Myocyte (in vitro differentiated cells): ENCODE measurements at places on chromosomes 1 and 21.

DNA sequence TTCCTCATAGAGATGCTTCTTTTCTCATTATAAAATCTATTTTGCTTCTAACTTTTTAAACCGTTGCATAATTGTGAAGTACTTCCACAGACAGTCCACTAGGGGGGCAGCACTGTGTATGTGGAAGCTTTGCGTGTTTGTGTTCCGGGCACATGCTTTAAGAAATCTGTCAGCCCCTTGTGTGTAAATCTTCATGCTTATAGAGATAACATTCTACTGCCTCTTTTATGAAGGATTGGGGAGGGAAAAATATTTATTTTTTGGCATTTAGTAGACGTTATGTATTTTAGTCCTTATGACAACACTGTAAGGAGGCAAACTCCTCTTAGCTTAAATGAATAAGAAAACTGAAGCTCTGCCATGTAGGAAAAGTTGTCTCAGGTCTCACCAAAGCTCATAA is 157.3 kb upstream of the PTGFR start:
- peak; percentile 43 for DNase-seq

DNA sequence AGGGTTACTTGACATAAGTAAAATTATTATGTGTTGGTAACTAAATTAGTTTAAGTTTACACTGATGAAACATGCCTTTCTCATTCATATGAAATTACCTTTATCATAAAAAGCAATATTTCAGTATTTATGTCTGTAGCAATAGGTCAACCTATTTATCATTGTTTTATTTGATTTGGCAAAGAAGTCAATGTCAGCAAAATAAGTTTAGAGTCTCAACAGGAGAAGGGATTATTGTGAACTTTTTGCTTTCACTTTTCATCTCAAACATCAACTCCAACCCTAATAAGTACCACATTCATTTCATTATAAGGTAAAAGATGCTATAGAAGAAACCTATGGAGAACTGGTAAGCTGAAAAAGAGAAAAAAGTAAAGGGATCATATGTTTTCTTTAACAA is 1015.4 kb upstream of the ADGRL4 start:
- no peak for DNase-seq

DNA sequence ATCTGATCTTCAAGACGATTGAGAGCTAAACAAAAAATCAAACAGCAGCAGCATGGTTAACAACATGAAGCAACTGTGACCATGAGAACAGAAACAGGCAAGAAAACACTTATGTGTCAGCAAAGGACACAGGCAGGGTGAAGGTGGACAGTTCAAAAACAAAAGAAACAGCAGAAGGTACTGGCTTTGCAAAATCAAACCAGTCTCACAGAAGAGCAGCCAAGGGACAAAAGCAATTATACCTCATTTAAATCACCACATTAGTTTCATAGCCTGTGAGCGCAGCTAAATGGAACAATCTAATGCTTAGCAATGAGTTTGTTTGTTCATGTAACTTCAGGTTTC is 59.1 kb downstream of the CAPN2 start:
- DNase-seq: no peak

GRCh38 chr21:35142036-35142815 is 93.1 kb upstream of the RUNX1 start:
- no peak for DNase-seq

DNA sequence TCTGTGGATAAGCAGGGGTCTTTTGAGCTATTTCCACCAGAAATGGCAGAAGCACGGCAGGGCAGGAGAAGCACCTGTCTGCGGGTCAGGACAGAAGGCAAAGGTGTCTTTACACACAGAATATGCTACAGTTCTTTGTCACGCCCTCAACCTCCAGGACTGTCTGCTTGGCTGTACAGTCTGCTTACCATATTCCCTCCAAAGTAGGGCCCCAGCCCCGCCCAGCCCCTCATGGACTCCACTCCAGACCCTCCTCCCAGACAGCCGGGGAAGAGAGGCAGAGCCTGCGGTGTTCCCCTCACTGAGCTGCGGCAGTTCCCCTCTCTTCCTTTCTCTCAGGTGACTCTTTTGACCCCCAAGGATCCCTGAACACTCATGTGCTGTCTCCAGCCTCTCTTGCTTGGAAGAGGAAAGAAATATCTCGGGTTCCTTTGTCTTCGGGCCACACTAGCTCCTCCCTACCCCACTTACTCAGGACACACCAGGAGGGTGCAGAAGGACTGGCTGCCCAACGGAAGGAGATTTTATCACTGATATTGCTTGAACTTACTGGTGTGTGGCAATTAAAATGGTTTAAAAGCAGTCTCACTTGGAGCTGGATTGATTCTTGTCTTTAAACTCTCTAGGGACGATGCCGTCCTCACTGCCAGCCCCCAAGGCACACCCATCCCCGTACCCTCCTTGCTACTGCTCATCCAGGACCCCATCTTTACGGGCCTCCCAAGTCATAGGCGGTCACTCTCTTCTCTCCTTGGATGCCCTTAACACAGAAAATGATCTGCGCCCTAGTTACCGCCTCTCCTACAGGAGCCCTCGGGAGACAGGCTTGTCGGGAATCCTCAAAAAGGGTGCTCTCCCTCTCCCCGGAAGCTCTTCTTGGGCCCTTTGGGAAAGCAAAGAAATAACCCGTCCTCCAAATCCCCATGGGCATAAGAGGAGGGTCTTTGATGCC is 169.7 kb downstream of the TOMM20 start:
- DNase-seq: no peak
